ENCODE measurements at places on chromosomes 4 and X.

DNA sequence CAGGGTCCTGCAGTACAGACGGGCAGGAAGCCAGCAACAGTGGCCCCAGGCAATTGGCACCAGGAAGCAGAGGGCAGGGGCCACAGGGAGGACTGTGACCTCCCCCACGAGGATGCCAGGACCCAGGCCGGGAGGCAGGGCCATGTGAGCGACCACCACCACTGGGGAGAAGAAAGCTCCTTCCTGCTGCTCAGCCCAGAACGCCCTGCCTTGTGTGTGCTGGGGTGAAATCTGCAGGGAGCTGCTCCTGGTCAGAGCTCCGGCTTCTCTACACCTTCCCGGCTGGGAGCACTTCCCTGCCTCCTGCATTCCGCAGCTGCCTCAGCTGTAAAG is 100.4 kb downstream of the HMX1 start:
- no peak for DNase-seq

DNA sequence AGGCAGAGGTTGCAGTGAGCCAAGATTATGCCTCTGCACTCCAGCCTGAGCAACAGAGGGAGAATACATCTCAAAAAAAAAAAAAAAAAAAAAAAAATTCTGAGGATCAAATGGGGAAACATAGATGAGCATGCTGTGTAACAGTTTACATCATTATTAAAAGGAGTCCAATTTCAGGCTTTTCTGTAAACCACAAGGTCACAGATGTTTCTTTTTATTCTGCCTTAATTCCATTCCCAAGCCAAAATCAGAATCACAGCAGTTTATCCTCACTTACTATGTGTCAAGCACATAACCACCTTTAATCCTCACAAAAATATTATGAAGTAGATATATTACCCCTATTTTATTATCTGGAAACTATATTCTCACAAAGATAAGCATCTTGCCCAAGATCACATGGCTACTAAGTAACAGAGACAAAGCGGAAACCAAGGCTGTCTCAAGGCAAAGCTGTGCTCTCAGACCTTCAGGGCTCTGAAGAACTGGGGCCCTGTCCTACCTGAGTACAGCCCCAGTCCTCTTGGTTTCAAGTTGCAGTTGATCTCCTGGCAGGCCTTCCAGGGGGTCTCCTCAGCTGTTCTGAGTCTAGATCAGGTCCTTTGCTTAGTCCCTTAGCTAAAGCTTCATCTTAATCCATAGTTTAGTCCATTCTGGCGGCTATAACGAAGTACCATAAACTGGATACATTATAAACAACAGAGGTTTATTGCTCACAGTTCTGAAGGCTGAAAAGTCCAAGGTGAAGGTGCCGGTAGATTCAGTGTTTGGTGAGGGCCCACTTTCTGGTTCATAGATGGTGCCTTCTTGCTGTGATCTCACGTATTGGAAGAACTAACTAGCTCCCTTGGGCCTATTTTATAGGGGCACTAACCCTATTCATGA is 141.3 kb downstream of the PALLD start:
- no peak for DNase-seq

GRCh38 chr4:10587697-10588096 is 96.9 kb downstream of the CLNK start:
- DNase-seq = peak; percentile 47

DNA sequence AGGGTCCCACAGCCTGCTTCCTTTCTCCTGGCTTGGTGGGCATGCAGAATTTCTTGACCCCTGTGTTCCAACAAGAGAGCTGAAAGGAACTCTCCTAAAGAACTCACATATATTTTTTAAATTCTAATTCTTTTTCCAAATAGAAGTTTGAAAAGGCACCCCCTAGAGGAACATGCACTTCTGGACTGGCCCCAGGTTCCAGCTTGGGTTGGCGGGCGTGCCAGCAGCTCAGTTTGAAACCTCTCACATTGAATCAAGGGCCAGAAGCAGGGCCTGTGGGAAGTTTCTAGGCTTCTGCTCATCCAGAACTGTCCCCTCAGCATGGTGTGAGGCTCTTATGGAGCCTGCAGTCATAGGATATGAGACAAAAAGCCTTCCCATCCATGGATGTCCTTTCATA is 132.6 kb downstream of the ATG4A start:
- no peak for DNase-seq

DNA sequence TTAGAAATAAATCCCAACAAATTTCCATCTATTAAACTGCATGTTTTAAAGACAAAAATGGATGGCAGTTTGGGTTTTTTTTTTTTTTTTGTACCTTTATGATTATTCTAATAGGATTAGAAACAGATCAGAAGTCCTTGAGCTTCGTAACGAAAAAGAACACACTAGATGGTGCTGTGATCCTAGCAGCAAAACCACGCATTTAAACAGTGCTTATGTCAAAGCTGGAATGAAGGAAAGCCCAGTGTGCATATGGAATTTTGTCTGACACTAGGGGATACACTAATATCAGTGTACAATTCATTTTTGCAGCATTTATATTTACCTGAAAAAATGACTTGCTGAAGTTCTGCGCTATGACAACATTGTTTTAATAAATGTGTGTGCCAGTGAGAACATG is 229.1 kb downstream of the VEGFC start:
- peak; percentile 21 for DNase-seq

GRCh38 chr4:129429581-129430320 is 333.8 kb downstream of the C4orf33 start:
- DNase-seq = no peak

DNA sequence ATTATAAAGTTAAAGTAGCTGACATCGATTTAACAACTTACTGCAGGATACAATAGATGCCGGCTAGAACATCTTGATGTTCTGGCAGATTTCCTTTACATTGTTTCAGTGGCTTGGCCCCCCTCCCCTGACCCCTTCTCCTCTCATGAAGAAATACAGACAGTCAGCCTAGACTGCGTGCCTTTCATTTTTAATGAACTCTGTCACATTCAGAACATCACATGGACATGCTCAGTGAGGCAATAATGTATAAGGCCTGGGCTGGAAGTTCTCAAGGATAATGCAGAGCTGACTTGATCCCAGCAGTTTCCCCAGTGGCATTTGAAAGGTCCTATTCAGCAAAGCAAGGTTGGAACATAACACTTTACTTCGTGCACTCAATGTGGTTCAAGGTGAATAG is 239.2 kb downstream of the ANK2 start:
- DNase-seq = no peak

- DNase-seq = no peak
Measured at GRCh38 chr4:112358415-112358814, 61.2 kb downstream of the ALPK1 start.

- no peak for DNase-seq
Measured at GRCh38 chr4:160399826-160400225, 1296.9 kb downstream of the RAPGEF2 start.

DNA sequence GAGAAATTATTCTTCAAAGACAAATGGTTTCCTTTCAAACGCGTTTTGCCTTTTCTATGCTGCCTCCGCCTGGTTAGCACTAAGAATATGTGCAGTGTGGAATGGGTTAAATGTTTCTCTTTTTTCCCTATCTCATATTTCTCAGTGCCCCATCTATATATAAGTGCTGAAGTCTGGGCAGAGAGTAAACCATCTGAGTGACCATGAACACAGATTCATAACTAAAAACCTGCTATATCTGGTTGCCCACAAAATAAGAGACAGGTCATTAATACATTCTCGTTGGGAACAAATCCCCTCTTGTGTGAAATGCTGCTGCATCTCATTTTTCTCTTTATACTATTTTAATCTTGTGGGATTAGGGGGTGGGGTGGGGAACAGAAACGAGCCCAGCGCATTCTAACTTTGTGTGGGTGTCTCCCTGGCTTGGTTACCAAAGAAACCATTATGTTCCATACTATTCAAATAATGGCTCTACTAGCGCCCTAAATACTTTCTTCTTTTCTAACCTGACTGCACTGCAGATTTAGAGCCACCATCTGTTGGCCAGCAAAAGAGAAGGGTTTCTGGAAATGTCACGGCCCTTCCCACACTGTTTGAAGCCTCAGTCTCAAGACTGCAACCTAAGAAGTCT is 42.2 kb upstream of the PTCHD1 start:
- no peak for DNase-seq

DNA sequence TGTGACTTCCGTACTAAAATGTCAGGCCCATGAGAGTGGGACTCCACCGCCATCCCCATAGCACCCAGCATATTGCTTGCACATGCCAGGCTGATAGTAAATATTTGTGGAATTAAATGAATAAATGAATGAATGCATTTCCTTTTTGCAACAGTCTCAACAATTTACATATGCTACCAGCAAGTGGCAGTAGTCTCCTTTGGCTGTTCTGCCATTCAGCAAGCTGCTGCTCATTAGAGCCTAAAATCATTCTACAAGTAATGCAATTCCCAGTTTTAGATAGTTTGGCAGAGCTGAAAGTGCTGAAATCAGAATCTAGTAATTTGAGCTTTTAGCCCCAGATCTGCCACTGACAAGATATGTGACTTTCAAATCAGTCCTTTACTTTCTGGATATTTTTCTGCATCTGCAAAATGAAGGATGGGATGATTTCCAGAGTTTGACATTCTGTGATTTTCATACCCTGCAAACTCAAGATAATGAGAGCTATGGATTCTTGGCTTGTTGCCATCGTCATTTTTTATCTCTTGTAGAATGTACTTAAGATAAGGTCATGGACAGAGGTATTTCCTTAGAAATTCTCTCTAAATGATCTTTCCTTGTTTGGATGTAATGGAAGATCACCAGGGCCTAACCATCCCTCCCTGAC is 35.7 kb upstream of the INTS6L start:
- peak; percentile 65 for DNase-seq

- no peak for DNase-seq
Measured at GRCh38 chrX:110056419-110056818, 53.5 kb downstream of the TMEM164 start.

DNA sequence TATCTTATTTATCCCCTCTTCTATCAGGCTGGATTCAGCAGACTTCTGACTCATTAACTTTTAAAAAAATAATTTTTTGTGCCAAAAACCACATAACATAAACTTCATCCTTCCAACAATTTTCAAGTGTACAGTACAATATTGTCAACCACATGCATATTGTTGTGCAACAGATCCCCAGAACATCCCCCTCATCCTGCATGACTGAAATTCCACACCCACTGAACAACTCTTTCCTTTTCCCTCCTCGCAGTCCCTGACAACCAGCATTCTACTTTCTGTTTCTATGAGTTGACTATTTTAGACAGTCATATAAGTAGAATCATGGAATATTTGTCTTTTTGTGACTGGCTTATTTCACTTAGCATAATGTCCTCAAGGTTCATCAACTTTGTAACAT is 2.2 kb upstream of the MID2 start:
- DNase-seq = no peak

GRCh38 chr4:15354371-15355297 is 73.2 kb upstream of the C1QTNF7 start:
- DNase-seq = no peak

DNA sequence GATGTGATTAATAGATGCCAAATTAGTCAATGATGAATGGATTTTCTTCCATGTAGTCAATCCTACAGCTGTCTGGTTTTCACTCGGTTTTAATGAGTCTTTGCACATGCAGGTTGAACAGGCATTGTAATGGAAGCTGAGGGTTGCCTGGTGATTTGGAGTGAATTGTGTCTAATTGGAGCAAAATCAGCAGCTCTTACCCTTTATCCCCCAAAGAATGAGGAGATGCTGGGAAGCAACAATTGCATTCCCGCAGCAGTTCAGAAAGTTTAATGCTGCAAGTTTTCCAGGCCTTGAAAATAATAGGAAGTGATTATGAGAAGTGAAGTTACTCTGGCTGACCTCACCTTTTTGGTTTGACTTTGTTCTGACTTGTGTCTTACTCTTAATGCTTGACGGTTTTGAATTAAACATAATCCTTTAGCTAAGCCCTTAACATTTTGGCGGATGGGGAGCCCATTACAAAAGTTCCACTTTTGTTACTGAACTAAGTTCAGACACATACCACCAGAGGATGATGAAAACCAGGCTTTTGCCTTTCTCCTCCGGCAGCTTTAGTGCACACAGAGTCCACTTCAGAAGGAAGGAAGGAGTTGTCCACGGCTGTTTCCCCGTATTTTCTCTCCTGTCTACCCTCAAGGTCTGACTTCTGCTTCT is 78.8 kb upstream of the TBC1D9 start:
- DNase-seq = no peak

GRCh38 chr4:181432335-181432734 is 810.9 kb upstream of the TENM3 start:
- DNase-seq = no peak

- no peak for DNase-seq
Measured at GRCh38 chrX:150508451-150509367, 59.7 kb upstream of the MTM1 start.

DNA sequence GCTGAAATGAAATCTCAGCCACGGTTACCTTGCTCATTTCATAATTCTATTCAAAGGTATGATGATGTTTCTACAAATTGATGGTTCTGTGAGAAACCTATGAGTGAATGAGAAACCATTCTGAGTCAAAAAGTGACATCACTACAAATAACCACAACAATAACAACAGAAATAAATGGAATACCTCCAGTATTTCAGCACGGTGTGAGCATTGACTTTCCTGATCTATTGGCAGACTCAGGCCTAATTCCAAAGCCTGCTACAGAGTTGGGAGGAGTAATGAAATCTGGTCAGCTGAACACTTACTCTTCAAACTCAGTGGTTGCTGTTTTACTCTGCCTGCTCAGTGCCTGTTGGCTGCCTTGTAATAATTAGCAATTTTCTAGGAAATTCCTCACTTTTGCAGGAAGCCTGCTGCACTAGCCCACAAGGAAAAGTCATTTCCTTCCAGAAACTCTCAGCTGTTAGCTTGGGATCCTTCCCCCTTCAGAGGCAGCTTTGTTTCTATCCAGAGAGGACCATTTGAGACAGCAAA is 18.8 kb upstream of the SYNPO2 start:
- DNase-seq = no peak

DNA sequence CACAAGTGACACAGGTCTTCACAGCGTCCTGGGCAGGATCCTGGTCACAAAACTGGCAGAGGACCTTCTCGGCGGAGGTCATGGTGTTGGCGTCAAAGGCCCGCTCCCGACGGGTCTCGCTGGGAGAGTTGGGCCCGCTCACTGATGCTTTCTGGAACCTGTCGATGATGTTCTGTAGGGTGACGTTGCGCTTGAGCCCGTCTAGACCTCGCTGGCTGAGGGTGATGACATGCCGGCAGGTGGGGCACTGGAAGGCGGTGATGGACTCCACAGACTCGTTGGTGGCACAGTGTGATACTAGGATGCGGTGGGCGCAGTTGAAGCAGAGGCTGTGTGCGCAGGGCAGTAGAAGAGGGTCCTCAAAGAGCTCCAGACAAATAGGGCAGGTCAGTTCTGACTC is 53.2 kb downstream of the MID1 start:
- no peak for DNase-seq

DNA sequence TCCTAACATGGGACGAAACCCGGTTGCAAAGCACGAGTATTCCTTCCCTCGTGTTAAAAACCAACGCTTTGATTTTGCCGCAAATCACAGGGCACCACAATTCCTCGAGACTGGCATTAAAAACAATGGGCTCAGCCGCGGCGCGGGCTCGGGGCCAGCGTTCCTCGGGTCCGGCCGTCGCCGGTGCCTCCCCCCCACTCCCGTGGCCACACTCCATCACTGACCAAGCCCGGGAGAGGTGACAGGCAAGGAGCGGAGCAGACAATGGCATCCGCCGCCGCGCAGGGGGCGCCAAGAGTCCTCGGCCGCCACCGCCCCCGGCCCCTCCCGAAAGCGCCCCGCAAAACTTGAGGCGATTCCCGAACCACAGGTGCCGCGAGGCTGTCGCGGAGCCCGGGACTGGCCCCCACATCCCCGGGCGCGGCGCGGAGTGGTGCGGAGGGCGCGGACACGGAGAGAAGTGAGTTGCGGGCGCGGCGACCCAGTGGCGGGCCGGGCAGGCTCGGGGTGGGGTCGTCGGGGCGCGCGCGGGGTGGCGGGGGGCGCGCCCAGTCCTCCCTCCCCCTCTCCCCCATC is 445 bp downstream of the AP1S2 start:
- DNase-seq = peak; percentile 57

- DNase-seq = no peak
Measured at GRCh38 chr4:6620891-6621555, 19.5 kb upstream of the MRFAP1 start.

All from OCI-M1 (cell line).